GDM1 (cell line): ENCODE measurements at places on chromosomes 7 and 10.

DNA sequence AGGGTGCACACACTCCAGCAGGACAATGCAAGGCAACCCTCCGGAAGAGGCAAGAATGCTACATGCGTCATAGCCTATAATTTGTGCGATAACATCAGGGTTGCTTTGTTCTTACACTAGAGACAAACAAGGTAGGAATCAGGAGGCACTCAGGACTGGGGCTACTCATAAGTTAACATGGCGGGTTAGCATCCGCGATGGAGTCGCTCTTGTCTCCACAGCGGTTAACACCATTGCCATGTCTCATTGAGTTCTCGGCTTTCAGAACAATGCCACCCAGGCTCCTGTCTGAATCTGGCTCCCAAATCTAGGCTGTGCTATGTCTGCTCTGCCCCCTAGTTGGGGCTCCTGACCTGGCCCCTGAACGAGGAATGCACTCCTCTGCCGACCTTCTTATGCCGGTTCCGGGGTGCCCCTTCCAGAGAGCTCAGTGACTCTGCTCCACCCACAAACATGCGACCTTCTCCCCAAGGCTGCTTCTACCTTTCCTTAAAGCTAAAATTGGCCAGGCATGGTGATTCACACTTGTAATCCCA, 24.9 kb upstream of the SLF2 start:
- DNase-seq = no peak

DNA sequence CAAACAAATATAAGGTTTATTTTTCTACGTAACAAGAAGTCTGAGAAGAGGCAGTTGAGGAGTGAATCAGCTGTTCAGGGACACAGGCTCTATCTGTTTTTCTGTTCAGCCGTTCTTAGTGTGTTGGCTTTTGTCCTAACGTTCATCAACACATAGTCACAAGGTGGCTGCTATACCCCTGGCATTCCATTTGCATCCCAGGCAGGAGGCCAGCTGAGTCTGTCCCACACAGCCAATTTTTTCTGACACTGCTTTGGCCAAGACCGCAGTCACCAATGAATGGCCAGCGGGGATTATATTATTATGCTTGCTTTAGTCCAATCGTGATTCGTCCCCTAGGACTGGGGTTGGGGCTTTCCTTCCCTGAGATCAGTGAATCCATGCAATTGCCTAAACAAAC, 143.4 kb upstream of the CHST15 start:
- no peak for DNase-seq

DNA sequence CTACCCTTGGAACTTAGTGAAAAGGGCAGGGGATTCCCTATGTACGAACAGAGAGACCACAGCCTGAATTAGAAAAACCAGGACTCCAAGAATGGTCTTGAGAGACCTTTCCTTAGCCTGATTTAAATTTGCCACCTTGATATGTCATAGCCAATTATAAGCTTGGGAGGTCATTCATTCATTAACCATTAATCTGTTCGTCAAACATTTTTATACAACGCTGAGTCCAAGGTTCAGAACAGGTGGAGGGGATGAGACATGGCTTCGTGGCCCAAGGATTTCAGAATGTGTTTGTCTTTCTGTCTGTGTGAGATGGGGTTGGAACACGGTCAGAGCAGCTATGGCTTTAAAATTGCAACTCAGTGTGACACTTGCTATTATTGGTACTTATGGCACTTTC, 158.0 kb downstream of the PAXIP1 start:
- no peak for DNase-seq

- DNase-seq = no peak
Observed at GRCh38 chr10:4807761-4808507, 18.1 kb upstream of the AKR1E2 start.

- DNase-seq = no peak
Observed at GRCh38 chr10:101216207-101217043, 12.8 kb downstream of the LBX1 start.
